NCI-H446 treated with DMSO at 0.1 percent for 48 hours (cell line): ENCODE measurements at places on chromosomes 16 and 17.

DNA sequence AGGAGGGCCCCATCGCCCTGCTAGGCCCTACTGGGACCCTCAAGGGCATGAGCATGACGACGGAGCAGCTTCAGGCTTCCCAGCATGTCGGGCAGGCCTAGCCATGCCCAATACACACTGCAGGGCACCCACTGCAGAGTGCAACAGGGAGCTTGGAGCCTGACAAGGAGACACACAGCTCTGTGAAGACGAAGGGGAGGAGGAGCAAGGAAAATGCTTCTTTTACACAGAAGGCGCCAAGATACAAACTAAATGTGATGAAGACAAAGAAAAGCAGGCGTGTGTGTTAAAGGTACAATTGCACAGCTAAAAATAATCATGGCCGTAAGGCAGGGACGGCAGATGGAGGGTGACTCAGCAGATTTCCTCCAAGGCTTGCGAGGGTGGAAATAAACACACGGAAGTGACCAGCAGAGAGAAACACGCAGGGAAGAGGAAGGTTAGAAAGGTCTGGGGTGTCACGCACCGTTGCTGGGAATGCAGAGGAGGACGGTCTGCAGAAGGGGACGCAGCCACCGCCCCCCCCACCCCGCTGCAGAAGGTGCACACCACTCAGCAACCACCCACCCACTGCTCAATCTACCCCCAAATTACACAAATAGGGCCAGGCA lies 108.5 kb downstream of the ZNF778 start:
- no peak for DNase-seq

- DNase-seq: no peak
These were observed 27.1 kb upstream of the CREBBP start for GRCh38 chr16:3907586-3907985.

DNA sequence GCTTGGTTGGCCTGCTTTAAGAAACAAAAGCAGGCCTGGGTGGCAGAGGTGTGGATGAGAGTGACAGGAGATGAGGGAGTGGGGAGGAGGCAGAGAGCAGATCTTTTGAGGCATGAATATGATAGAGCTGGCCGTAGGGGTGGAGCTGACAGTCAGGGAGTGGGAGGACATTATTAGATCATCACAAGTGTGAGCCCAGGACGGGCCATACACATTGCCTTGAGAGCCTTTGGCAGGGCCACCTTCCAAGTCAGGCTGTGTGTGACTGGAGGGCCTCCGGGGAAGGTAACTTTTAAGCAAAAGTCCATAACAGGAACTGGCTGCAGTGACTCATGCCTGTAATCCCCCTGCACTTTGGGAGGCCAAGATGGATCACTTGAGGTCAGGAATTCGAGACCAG lies 26.3 kb downstream of the GINS3 start:
- DNase-seq: no peak

DNA sequence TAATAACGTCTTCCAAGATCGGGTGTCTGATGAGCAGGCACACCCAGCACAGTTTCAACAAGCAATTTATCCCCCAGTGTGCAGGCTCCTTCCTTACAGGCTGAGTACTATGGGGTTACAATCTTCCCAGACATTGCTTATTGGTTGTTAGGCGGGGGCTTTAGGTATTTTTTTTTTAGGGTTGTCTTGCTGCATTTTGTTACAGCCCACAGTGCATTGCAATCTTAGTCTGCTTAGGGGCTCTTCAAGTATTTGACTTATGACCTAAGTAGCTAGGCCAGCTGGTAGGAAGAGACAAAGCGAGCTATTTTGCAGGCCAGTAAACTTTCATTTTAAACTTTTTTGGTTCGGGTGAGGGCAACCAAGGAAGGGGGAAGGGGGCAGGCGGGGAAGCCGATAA lies 5.8 kb downstream of the PLD6 start:
- DNase-seq: no peak

GRCh38 chr17:18158022-18158600 lies 25.5 kb upstream of the ALKBH5 start:
- no peak for DNase-seq

DNA sequence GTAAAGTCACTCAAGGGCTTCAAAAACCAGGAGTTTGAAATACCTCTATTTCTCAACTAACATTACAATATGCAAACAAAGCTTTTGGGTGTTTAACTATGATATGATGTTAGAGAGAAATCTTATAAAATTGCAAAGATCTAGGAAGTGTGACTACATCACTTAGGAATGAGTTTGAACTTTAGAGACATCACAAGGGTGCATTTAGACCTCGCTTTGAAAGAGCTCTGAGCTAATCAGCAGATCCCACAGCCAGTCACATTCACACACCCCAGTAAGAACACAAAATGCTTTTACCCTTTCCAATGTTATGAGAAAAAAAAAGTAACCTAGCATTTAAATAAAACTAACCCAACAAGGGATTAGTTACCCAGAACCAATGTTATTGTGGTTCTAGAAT lies 45.2 kb downstream of the HYDIN start:
- DNase-seq: no peak

DNA sequence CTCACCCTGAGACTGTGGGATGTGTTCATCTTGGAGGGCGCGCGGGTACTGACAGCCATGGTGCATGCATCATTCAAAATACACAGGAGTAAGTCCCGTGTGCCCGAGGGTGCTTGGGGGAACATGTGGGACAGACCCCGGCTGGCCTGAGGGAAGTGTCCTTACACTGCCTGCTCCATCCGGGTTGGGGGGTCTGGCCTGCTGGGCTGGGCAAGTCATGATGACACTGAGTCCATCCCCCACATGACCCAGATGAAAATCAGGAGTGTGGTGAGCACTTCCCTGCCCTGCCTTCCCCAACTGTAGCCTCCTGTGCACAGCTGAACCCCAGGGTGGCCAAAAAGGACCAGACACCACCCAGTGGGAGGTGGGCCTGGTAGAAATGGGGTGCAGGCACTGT lies 10.8 kb downstream of the TBC1D26 start:
- DNase-seq: no peak

- peak; percentile 31 for DNase-seq
These were observed 23.3 kb downstream of the SLC38A7 start for GRCh38 chr16:58661199-58661830.

DNA sequence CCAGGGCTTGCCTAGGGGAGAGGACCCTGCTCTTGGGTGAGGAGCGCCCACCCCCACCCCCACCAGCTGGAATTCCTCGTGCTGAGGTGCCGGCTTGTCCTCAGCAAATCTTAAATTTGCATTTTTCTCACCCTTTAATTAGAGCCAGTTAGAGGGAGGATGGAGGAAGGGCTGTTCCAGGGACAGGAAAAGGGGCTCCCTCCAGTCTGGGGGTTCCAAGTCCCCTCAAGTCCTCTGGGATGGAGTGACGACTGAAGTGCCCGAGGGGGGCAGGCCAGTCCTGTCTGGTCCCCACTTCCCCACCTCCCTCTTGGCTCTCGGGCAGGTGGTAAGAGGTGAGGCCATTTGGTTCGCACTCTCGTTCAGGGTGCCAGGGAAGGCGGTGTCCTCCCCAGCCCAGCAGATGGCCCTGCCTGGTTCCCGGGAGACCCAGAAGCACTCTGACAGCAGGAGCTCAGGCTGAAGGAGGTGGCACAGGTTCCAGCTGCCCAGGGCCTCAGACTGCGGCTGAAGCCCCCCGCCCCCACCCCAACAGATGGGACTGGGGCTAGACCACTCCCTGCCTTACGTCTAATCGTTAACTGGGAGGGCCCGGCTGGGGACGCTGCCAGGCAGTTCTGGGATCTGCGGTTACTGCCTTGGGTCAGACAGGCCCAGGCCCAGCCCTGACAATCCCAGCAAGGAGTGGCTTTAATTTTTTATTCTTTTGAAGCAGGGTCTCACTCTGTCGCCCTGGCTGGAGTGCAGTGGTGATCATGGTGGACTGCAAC lies 2.2 kb downstream of the RAB26 start:
- peak; percentile 93 for DNase-seq

DNA sequence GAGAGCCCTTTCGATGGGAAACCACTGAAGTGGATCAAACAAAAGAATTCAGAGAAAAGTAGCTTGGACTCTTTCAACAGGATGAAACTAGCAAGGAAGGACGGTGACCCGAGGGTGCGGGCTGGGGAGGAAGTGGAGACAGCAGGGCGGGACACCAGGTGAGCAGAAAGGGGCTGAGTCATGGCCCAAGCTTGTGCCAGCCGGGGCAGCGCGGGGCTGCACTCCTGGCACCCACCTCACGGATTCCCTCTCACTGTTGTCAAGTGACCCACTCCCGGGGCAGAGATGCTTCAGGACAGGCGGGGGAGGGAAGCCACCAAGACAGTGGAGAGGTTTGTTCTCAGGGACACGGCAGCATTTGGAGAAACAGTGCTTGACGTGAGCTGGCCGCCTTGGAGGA lies 10.7 kb upstream of the RNF222 start:
- DNase-seq: no peak

DNA sequence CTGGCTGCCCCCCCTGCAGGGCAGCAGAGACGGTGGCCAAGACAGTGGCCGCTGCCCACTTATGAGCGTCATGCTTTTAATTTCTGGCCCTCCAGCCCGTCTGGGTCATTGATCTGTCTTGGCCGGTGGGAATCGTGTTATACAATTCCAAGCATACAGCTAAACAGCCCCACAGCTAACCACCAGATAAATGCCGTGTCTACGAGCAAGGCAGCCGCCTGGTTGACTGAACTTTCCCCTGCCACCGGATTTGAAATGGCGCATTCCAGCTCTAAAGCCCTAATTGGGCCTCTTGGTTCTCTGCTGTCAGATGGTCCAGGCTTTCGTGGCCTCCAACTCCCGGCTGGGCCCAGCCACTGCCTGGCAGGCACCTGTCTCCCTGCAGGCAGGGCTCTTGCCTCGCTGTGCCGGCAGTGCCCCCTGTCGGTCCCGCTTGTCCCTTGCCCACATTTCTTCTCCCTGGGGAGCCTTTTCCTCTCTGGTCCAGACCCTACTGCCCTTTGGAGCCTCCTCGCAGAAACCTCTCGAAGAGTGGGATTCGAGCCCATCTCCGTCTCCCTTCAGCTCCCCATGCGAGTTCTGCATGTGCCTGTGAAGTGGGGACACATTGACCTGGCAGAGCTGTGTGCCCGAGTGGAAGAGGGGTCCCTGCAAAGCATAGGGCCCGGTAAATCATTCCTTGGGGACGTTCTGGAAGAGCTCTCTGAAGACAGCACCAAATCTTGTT lies 1.8 kb upstream of the RBFOX3 start:
- peak; percentile 62 for DNase-seq

DNA sequence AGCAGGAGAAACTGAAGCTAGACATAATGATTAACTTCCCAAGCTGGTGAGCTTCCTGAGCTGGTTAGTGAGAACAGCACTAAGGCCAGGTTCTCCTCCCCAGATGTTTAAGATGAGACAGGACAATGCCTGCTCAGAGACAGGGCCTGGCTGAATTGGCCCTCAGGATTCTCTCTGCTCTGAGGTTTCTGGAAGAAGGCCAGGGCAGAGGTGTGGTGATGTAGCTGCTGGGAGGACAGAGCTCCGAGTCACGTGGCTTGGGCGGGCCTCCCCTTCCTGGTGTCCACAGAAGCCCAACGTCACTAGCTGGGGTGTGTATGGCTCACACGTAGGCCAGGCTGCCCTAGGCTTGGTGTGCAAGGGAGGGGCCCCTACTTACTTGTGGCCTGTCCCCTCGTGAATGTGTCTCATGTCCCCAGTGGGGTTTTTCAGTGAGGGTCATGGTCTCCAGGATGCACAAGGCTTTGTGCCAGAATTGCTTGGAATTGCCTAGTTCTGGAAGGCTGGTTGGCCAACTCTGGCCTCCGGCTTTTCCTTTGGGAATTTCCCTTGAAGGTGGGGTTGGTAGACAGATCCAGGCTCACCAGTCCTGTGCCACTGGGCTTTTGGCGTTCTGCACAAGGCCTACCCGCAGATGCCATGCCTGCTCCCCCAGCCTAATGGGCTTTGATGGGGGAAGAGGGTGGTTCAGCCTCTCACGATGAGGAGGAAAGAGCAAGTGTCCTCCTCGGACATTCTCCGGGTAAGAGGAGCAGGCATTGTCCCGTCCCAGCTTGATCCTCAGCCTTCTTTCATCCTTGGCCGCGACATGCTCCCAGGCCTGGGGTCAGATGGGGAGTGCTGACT lies 3.4 kb downstream of the NOD2 start:
- no peak for DNase-seq

GRCh38 chr16:68356249-68356918 lies 45.6 kb downstream of the PRMT7 start:
- DNase-seq: no peak

- DNase-seq: no peak
These were observed 11.5 kb upstream of the CLEC18C start for GRCh38 chr16:70162041-70162451.

DNA sequence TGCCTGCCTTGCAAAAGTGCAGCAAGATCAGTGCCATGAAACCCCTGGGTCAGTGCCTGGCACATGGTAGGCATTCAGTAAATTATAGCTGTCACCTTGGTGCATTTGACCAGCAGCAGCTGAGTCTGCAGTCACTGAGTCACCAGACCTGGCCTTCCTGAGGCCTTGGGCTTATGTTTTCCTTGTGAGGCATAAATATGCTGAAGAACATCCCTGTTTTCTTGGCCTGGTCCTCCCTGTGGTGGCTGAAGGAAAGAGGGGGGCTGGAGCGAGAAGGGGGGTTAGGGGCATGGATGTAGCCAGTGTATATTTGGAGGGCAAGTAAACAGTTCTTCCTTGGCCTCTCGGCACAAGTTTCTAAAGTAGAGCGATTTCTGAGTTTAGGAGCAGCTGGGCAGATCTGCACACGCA lies 26.5 kb downstream of the EPN2 start:
- DNase-seq: no peak

DNA sequence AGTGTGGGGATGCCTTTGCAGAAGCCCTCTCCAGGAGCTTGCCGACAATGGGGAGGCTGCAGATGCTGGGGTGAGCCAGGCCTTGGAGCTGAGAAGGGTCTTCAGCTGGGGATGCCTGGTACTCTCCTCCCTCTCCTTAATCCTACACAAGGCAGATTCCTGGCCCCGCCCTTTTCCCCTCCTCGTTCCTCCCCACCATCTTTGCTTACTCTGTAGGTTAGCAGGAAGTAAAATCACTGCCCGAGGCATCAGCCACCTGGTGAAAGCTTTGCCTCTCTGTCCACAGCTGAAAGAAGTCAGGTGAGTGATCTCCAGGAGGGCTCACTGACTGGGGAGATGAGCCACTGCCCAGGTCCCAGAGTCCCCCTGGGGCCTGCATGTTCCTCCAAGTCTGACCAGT lies 38.7 kb downstream of the NLRC5 start:
- no peak for DNase-seq

DNA sequence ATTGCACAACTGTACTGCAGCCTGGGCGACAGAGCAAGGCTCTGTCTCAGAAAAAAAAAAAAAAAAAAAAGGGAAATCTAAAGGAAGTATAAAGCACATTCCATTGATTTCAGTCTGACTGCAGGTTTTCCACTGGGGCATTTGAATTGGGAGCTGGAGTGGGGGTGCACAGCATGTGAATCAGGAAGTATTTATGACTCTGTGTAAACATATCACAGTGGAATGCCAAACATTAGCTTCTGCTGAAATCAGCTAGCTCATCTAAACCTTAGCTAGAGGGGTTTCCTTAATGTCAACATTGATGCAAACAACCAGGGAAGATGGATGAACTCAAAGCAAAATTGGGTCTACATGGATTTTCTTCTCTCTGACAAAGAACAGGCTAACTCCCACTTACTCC lies 641.0 kb upstream of the EEF2KMT start:
- DNase-seq: no peak
